LHCN-M2 (cell line): ENCODE measurements at places on chromosomes 2 and 18.

DNA sequence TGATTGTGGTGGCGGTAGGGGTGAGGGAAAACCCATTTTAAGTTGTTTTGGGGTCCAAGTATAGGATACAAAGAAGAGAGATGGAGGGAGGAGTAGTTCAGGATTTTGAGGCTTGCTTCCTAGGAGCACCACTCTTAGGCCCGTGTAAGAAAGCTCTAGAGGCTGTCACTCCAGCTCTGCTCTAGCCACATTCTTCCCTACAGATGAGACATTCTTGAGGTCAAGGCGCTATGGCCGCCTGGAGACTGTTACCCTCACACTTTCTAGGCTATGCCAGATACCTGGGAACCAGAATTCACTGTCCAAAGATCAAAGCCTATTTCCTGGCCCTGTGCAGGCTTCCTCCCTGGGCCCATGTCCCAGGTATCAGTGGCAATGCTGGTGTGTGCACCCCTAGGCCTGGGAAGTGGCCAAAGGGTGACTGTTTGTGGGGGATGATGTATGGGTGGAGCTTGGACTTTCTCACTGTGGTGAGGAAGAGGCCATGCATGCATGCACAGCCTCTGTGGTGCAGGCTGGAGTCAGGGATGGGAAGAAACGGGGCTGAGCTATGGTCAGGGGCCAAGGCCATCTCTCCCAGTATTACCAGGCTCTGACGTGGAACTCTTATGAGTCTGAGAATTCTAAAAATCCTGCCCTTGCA is 7.0 kb upstream of the TTL start:
- DNase-seq, result no peak

DNA sequence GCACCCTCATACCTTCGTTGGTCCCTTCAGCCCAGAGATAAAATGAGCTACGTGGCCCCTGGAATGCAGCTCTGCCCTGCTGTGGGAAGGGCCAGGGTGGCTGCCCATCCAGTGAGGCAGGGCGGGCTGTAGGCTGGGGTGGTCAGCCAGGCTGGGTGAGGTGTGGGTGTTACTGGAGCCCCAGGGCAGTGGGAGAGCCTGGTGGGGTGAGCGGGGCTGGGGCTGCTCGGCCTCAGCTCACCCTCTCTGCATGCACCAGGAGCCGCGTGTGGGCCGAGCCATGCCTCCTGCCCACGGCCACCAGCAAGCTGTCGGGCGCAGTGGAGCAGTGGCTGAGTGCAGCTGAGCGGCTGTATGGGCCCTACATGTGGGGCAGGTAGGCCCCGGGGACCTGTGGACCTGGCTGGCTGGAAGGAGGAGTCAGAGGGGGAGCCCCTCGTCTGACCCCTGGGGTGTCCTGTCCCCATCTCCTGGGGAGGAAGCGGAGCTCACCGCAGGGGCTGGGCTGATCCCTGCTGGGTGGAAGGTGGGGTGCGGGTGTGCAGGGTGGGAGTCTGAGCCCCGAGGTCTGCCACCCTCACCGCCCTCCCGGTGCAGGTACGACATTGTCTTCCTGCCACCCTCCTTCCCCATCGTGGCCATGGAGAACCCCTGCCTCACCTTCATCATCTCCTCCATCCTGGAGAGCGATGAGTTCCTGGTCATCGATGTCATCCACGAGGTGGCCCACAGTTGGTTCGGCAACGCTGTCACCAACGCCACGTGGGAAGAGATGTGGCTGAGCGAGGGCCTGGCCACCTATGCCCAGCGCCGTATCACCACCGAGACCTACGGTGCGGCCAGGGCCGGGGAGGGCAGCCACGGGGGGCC is 5.5 kb downstream of the RNPEPL1 start:
- no peak for DNase-seq

DNA sequence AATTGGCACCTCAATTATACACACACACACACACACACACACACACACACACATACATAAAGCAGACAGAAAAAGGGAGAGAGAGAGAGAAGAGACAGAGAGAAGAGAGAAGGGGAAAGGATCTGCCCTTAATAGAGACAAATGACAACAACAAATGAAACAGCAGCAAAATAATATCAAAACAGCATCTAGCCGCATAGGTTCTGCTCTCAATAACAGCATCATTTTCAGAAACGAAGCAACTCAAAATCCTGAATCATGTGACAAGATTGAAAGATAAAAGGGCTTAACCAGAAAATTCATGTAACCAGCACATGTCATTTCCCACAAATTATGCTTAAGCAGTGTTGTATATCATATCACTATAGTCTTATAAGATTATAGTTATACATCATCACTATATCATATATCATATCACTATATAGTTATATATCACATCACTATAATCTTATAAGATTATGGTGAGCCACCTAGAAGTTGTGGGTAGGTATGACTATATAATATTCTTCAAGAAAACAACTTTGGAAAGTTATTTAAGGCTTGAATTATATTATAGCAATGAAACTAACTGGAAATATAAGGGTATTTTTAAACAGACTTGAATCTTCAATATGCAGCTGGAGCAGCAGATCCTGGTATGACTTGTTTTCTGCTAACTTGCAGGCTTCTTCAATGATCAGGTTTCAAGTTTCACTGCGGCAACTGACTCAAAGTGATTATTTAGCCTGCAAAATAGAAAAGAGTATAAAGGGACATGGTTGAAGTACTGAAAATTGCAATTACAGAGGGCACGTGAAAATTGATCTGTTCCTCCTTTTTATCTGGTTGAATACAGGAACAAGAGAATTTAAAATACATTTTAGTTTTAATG is 16.1 kb upstream of the VPS54 start:
- DNase-seq, result peak; percentile 66

- DNase-seq, result no peak
Observed at GRCh38 chr2:63053889-63054602, 3.4 kb downstream of the OTX1 start.

DNA sequence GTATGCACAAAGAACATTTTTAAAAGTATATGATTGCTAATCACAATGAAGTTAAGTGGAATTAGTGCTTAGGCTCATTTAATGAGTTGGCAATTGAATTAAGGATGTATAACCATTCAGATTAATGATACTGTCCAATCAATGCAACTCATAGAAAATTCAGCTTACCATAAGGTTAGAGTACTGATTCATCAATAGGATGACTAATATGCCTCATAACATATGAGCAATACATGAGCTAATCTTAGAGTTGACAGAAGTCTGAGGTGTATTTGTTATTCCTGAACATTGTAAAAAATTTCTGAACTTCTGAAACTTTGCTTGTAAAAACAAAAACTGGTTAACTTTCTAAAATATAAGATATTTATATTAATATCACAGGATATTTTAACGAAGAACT is 118.3 kb upstream of the NETO1 start:
- DNase-seq, result no peak

GRCh38 chr2:154527962-154528361 is 170.5 kb upstream of the KCNJ3 start:
- DNase-seq, result no peak

GRCh38 chr2:175350105-175350504 is 168.6 kb upstream of the ATP5MC3 start:
- no peak for DNase-seq

DNA sequence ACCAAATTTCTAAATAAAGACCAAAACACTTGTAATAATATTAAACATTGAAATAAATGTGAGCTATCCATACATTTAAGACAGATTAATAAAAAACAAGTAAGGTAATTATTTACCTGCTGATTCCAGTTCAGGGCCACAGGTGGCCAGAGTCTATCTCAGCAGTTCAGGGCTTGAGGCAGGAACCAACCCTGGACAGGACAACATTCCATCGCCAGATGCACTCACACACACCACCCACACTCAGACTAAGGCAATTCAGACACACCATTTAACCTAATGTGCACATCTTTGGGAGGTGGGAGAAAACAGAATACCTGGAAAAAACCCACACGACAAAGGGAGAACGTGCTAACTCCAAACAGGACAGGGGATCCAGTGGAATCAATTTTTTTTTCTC is 14.1 kb upstream of the WDSUB1 start:
- no peak for DNase-seq
